ENCODE measurements at places on chromosomes 16 and 17.

DNA sequence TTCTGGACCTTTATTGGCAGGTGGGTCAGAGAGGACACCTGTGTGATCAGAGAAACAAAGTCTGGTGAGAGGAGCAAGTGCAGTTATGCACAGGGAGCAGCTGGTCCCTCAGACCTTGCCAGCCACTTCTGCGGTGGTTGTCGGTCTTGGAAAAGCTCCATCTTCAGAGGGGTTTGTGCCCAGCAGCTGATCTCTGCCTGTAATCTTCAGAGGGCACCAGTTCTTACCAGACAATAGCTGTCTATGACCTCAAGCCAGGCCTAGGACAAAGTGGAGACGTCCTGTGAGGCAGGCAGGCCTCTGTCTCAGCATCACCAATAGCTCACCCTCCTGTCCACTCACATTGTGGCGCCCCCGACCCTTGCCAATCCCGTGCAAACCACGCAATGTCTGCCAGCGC is 66.5 kb upstream of the TBX2 start:
- no peak for DNase-seq

DNA sequence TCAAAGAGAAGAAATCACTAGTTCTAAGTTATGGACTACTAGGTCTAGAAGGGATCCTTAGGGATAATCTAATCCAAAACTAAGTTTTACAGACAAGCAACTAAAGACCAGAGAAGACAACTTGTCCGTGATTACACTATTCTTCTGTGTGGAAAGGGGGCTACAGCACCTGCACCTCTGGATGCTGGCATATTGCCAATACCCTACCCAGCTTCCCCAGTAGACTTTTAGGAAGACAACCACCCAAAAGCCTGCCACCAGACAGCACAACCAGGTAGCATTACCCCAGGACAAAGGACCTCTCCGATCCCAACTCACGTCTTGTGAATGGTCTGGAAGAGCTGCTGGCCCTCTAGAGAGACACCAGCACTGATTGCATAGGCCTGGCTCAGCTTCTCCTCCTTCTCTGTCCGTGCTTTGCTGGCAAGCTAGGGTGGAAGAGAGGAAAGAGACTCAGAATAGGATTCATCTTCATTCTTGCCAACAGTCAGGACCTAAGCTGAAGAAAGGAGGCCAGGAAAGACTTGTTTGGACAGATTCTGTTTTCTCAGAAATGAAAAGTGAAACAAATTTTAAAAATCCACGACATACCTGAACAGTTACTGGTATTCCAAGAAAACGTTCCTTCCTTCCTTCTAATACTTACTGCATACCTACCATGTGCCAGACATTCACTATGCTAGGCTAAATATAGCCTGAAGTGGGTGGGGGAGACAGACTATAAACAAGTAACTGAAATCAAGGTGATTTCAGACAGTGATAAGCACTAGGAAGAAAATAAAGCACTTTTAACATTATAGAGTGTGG is 25.3 kb upstream of the TMEM101 start:
- DNase-seq = no peak

DNA sequence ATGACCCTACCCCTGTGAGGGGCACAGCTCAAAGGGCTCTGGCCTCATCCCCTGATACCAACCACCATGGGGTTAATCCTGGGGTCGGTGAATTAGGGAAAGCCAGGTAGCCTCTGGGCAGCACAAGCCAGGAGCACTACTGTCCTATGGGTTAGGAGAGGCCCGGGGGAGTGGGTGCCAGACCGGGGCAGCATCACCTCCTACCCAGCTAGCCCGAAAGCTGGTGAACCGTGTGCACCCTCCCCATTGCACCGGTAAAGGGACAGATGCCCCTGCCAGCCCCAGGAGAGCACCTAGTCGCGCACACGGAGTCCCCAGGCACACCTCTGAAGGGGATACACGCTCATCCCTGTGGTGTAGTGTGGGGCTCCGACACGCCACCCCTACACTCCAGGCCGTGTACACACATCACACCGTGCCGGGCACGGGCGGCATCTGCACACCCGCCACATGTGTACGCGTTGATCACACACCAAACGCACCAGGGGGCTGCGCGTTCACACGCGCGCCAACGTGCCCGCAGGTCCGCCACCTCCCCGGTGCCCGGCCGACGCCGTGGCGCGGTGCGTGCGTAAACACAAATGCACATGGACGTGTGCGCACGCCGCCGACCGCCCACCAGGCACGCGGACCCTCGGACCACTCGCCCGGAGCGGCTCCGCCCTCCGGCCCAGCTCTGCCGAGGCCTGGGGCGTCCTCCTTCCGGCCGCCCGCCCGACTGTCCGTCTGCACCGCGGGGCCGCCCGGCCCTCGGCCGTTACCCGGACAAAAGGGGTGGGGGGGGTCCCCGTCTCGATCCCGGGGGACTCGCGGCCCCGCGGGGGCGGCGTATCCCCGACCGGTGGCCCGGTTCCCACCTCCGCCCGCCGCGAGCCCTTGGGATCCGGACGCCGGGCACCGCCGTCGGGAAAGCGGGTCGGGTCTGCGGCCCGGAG is 785 bp downstream of the UBALD1 start:
- peak; percentile 16 for DNase-seq

DNA sequence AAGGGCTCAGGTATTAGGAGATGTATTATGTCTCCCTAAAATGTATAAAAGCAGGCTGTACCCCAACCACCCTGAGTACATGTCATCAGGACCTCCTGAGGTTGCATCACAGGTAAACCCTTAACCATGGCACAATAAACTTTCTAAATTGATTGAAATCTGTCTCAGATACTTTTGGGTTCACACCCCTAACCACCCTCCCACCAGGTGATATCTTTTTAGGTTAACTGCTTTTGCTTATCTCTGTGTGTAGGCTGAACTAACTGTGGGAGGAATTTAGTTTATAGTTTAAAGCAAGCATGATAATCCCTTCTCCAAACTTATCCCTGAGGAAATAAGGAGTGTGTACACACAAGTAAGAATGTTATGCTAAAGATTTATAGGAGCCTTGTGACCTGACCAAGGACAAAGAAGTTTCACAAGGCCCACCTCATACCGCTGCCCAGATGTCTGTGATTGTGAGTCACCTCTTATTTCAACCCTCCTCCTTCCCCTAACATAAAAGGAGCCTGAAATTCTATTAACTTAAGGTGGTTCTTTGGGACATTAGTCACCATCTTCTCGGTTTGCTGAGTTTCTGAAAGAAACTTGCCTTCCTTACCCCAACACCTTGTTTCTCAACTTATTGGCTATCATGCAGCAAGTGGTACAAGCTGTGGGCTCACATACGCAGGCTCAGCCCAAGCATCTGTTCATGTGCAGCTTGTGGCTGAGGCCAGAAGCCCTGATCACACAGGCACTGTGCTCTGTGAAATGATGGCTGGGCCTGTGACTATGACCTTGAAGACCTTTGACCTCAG is 11.3 kb downstream of the PRSS22 start:
- no peak for DNase-seq

GRCh38 chr17:46273541-46274236 is 21.2 kb upstream of the LRRC37A start:
- no peak for DNase-seq

GRCh38 chr17:61400066-61400716 is 548 bp downstream of the TBX2 start:
- no peak for DNase-seq

DNA sequence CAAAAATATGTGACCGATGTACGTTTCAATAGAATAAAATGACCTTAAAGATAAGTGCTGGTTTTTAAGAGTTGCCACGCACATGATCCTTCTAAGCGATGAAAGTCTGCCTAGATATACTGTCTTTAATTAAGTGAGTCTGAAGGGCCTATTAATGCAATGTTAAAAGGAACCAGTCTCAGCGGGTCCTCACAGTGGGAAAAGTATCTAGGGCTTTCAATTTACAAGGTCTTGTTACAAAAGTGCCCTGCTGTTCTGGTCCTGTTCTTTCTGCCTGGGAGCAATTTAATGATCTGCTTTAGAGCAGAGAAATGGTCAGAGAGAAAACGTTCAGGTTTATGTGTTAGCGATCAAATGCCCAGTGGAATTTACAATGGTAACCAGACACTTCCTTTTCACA is 864.0 kb downstream of the KCNJ2 start:
- no peak for DNase-seq

DNA sequence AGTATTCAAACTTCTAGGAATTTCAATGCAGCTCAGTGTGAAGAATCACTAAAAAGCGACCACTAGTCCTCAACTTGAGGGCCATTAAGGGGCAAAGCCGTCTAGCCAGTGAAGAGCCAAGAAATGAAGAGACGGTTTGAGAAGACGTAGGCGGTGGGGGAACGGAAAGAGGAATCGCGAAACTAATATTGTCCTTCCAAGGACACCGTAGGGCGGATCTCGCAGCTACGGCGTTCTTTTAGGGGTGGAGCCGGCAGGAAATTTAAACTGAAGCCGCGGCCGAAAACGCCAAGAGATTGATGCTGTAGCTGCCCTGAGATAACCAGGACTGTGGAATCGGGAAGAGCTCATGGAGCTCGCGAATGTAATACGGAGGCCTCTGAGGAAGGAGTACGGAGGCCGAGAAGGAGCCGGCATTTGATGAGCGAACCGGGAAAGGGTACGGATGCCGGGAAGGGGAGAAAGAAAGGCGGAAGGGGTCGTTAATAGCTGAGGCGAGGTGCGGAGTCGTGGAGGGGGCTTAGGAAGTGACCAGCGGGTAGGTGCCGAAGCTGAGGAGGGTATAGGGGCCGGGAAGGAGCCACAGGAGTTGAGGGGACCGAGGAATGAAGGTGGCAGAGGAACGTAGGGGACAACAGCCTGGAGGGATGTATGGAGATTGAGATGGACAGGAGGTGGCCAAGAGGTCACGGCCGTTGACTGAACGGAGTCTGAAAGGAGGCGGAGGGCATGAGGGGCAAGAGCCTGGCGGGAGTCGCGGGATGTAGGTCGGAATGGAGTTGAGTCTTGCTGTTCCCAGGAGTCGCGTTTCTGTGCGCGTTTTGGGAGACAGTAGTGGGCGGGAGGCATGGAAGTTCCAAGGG is at the start of gene DBF4B:
DBF4B (plus strand) TSS at position 265 of the 863 bp plus-strand sequence; CDS start at position 421, 156 bp downstream.
- peak; percentile 75 for DNase-seq

Data from T-helper 9 cell (primary cell).